ENCODE measurements at places on chromosomes 5 and 9. TPM values are rescaled to one million over a fixed set of nuclear protein-coding genes. Genes with fewer than 3 reads are reported as not detected.
A peak's percentile ranks its signal among the peaks of the same experiment; 100 is the strongest.

- no peak for DNase-seq
These were observed 62.8 kb downstream of the GOLM1 start for GRCh38 chr9:86036555-86036954.

RIC1 gene
- total RNA-seq, result 31.5 TPM

DNA sequence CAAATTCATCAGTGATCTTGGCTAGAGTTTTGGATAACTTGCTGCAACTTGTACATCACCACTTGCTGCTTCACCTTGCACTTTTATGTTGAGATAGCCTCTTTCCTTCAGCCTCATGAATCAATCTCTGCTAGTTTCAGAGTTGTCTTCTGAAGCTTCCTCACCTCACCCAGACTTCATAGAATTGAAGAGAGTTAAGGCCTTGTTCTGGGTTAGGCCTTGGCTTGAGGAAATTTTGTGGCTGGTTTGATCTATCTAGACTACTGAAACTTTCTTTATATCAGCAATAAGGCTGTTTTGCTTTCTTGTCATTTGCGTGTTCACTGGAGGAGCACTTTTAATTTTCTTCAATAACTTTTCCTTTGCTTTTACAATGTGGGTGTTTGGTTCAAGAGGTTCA lies 12.8 kb downstream of the FER start:
- DNase-seq, result no peak

- no peak for DNase-seq
These were observed 18.5 kb downstream of the C9orf85 start for GRCh38 chr9:71929791-71930440.

DNA sequence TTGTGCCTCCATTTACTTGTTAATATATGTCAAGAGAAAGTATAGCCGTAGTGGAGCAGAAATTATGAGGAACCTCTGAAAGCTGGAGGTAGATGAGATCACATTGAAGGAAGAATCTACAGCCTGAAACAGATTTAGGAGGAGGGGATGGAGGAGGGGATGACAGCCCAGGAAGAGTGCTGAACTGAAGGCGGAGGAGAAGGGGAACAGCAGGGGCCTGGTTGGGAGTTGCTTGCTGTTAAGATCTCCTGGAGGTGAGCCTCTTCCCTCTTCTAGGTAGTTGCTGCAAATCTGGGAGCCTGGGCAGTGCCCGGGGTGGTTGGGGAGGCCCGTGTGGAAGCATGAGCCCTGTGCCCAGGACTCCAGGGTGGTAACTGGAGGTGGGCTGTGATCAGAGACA lies 111.8 kb upstream of the SEMA6A start:
- peak; percentile 17 for DNase-seq

SVEP1 gene
- 0.63 TPM for total RNA-seq

GRCh38 chr5:346229-346935 lies 24.9 kb downstream of the AHRR start:
- peak; percentile 27 for DNase-seq

- DNase-seq, result no peak
These were observed 49.3 kb downstream of the SPRY4 start for GRCh38 chr5:142275496-142275895.

GRCh38 chr9:38281196-38281595 lies 111.3 kb upstream of the ALDH1B1 start:
- DNase-seq, result no peak

Measured in GM23338 (cell line).